ENCODE measurements at places on chromosomes 2 and 18.
A peak's percentile ranks its signal among the peaks of the same experiment; 100 is the strongest.

- DNase-seq: no peak
These were observed 59.3 kb upstream of the TACR1 start for GRCh38 chr2:75258620-75259019.

GRCh38 chr2:28419003-28419402, 26.3 kb downstream of the FOSL2 start:
- DNase-seq: no peak

DNA sequence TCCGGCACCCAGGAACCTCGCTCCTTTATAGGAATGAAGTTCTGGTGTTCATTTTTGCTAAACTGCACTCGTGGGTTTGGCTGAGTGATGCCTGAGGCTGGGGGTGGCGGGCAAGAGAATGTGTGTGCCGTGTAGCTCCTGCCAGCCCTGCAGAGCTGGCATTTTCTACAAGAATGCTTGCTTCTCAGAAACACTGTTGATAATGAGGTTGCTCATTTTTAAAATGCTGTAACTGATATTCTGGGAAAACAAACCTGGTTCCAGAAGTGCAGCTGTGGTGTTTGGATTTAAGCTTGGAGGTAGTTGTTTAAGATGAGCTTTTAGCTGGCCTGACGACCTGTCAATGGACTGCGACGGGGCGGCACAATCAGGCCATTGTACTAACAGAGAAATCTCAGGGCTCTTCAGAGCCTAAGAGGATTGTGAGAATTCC, 511.9 kb upstream of the TNP1 start:
- DNase-seq: no peak

DNA sequence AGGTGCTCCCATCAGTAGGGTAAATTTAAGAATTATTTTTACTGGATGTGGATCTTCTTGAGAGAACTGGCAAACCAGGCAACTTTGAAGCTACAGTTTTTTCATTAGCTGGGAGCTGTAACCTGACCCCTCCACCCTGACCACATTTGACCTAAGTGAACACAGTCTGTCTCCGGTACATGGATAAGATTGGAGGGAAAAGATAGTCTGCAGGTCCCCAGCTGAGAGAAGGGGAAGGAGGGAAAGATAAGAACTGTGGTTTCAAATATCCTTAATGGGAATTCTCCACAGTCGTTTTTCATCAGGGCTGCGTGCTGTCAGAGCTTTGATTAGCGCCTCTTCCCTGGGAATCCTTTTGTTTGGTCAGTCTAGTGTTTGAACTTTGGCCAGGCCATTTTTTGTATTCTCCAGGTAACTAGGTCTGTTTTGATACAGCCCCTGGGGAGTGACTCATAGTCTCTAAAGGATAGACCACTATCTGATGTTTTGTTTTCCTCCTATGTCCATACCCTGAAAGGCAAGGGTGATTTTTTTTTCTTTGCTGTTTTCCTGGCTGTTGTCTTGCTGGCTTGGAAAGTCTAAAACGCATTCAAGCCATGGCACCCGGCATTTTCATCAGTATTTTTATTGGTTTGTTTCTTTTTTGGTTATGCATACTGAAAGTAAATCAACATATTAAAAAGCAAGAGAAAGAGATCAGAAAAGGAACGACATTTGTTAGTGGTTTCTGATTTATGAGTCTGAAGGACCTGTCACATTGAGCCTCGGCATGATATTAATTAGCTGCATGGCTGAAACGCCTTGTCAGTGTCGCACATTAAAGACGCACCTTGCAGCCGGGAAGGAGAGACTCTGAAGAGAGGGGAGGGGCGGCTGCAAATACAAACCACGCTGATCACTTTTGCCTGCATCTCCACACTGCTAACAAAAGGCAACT, 183.4 kb upstream of the FN1 start:
- peak; percentile 31 for DNase-seq
